ENCODE measurements at places on chromosomes 3 and 15.

DNA sequence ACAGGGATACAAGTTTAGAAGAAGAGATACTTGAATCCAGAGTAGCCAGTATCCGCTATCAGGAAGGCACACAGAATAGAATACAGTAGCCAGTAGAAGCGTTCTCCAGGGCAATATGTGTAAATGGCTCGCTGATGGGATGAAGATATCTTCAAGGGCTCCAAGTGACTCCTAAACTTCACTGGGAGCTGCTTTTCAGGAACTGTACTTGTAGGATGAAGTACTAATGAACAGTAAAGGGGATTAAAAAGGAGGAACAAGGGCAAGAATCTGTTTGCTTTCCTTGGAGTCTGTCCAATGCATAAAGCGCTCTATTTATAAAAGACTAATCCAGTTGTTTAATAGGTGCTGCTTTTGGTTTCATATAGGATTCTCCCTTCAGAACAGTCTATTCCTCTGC, 78.4 kb downstream of the THRB start:
- DNase-seq, result no peak

- no peak for DNase-seq
Observed at GRCh38 chr3:58101499-58102389, 93.5 kb downstream of the FLNB start.

DNA sequence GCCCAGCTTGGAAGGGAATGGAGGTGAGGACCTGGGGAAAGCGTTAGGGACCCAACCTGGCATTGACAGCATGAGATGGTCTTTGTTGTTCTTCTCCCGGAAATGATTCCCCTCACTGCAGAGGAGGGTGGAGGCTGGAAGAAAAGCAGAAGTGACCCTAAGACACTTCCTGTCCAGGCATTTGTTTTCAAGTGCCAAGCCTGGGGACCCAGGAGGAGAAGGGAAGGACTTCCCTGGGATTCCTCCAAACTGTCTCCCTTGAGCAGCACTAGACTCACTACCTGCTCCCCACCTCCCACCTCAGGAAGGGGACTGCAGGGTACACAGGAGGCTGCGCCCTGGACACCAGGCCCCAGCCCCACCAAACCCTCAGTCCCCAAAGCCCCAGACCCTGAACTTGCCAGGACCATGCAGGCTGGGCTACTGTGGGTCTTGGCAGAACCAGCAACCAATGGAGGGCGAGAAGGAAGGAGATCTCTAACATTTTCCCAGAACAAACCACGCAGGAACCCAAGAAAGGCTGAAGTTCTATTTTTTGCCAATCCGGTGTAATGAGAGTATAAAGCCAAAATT, 9.8 kb upstream of the VIPR1 start:
- no peak for DNase-seq

DNA sequence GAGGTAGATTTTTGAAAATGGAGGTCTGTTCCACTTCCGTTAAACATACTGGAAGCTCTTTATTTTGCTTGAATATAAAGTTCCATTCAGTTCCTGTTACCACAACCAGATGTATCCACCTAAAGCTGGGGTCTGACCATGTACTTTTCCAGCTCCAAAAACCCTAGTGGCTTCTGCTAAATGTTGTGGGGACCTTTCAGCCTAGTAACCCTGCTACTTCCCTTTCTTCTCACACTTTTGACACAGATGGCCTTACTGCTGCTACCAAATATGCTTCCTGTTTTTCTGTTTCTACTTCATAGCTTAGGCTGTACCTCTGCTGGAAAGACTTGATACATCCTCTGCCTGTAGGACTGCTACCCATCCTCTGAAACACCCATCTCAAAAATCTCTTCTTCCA, 87.8 kb downstream of the COL6A6 start:
- DNase-seq, result no peak

DNA sequence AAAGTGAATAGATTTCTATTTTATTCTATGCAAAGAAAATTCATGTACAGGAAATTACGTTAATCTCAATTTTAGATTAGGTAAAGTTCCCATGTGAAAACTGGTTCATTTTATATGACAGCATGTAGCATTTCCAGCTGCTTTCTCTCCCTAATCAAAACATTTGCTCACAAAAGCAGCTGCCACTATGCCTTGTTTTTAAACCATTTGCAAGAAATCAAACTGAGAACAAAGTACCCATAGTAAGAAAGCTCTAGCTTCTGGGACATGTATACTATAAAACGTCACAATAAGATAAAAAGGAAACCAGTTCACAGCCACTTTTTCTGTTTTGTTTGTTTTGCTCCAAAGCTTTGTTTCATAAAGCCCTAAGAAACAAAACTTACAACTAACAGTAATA, 5.0 kb upstream of the CRYBG3 start:
- DNase-seq, result no peak

DNA sequence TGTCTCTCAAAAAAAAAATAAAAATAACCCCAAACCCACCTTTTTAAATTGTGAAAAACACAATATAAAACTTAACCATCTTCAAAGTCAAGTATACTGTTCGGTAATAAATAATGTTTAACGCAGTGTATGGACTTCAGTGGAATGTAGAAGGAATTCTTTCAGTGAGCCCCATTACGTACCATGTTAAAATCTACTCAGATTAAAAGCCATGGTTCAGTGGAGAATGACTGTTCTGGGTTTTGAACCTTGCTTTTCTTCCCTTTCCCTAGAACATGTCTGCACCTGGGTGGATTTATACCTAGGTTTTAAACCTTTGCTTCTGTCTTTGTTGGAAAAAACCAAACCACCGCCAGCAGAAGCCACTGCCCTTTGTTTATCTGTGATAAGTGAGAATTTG, 27.5 kb downstream of the DAG1 start:
- DNase-seq, result no peak

GRCh38 chr15:53808058-53808706, 48.7 kb upstream of the WDR72 start:
- DNase-seq, result no peak

DNA sequence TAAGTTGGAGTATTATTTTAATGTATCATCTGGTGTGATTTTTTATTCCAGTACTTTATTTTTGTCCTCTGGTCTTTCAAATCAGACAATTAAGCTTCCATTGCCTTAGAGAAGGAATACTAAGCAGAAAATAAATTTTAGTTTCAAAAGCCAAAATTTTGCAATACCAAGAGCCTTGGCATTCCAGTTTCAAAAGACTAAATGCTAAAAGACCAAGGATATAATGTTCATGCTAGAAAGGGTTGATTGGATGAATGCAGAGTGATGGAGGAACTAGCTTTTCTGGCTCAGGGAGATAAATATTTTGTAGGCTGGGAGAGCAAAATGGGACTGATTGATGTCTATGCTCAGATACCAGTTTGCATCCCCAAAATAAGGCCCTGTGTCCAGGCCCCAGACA, 6.2 kb downstream of the CD200 start:
- DNase-seq, result no peak

DNA sequence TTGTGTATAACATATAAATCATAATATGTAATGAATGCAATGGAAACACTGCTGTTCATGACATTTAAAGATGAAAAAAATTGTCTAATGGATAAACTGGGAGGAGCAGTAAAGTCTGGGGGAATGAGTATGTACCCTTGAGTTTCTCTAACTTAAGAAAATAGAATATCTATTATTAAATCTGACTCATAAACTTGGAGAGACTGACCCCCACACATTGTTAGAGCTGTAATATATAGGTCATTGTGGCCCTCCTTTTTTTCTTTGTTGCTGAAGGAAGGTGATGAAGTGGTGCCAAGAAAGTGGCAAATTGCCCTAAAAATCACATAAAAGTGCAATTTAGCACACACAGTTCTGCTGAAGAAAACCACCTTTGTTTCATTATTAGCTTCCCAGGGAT, 389.8 kb upstream of the RARB start:
- no peak for DNase-seq

DNA sequence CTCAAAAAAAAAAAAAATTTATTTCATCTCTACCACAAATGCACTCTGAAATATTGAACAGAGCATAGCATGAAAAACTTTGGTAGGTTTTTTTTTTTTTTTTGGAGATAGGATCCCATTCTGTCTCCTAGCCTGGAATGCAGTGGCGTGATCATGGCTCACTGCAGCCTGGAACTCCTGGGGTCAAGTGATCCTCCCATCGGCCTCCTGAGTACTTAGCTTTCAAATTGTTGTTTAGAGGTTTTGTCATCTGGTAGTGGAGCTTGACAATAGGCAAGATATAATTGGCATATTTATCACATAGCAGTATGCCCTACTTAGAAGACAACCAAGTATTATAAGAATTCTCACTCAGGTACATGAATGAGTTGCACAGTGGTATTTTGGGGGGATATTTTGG, 234.2 kb upstream of the ST8SIA2 start:
- DNase-seq, result no peak

GRCh38 chr15:33834892-33835743, 133.2 kb upstream of the CHRM5 start:
- DNase-seq, result no peak

DNA sequence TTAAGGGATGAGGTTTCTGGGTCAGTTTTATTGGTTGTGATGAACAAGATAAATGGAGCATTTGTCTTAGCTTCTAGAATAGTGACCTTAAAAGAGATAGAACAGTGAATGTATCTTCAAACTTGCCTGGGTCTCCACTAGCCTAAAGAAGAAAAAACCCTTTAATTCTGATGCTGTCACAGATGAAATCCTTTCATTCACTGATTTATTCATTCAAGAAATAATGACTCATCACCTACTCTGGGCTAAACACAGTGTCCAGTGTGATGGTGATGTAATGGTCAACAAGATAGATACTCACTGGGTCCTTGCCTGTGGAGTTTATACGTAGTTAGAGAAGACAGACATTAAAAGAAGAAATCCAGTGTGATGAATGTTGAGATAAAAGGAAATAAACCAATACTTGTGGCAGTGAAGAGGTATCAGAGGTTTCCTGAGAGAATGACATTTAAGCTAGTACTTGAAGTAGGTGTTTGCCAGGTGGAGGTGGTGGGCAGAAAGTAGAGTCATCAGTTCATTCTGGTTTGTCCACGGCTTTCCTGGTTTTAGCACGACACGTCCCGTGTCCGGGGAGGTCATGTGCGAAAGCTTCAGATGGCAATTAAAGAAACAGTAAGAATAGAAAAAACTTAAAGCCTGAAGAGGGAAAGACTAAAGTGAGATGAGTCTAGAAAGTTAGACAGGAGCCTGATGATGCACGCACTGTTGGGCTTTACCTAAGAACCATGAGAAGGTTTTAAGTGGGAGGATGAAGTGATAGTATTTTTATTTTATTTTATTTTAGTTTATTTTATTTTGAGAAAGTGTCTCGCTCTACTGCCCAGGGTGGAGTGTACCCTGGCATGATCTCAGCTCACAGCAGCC, 18.5 kb downstream of the PAK2 start:
- no peak for DNase-seq

DNA sequence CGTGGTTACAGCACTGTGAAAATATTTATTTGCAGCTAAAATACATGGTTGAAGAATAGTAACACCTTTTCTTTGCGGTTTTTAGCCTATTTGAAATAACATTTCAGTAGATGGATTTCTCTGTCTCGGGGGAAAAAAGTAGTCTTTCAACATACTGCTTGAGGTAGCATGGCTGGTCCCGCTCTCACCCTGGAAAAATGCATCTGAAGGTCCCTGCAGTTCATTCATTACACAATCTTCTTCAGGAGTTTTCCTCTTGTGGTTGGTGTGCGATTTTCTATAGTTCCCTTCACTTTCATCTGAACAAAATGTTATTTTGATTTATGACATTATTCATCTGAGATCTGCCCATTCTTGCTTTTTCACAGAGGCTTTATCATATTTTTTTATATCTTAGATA, 75.9 kb downstream of the STRIT1 start:
- DNase-seq, result no peak

GRCh38 chr15:88491158-88491557, 23.6 kb downstream of the MRPS11 start:
- DNase-seq, result no peak

- no peak for DNase-seq
Observed at GRCh38 chr3:194860725-194861124, 175.0 kb downstream of the FAM43A start.

DNA sequence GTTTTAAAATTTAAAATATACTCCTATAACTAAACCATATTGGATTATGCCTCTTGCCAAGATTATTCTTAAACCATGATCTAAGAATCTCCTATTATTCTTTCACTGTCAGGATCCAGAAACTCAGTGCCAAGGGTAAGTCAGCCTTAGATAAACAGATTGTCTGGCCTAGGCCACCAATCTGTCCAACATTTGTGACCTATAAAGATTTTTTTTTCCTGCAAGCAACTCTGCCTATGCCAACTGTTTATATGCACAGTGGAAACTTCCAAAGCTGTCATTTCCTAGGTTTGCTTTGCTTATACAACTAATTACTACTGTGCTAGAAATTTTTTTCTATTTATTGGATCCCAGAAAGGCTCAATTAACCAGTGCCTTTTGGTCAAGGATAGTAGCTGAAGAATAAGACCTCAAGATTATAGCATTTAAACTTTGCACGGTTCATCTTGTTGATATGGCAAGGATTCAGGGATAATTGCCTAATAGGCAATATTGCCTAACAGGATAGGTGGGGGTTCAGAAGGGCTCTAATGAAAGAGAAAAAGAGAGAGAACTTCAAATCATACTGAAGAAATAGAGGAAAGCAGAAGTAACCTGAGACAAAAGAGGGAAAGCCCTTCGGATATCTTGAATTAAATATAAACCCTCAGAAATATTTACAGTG, 22.8 kb downstream of the GAP43 start:
- DNase-seq, result no peak

- no peak for DNase-seq
Observed at GRCh38 chr15:64507293-64507802, 47.0 kb downstream of the ZNF609 start.

GRCh38 chr15:47844437-47844836, 127.1 kb downstream of the SEMA6D start:
- DNase-seq, result no peak

- DNase-seq, result no peak
Observed at GRCh38 chr15:52086011-52086786, 26.4 kb downstream of the BCL2L10 start.

- no peak for DNase-seq
Observed at GRCh38 chr3:154018100-154018696, 103.0 kb upstream of the ARHGEF26 start.

DNA sequence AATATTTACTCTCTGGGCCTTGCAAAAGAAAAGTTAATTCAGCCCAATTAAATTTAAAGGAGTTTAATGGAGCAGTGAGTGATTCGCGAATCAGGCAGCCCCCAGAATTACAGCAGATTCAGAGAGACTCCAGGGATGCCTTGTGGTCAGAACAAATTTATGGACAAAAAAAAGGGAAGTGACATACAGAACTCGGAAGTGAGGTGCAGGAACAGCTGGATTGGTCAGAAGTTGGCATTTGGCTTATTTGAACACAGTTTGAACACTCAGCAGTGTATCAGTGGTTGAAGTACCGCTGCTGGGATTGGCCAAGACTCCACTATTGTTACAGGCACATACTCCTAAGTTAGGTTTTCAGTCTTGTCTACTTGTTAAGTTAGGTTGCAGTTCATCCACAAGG, 145.0 kb upstream of the GAP43 start:
- DNase-seq, result no peak

Data from effector CD4-positive, alpha-beta T cell (primary cell).